H9 (cell line): ENCODE measurements at places on chromosomes 12 and 14. TPM values are rescaled to one million over a fixed set of nuclear protein-coding genes. Genes with fewer than 3 reads are reported as not detected.

DNA sequence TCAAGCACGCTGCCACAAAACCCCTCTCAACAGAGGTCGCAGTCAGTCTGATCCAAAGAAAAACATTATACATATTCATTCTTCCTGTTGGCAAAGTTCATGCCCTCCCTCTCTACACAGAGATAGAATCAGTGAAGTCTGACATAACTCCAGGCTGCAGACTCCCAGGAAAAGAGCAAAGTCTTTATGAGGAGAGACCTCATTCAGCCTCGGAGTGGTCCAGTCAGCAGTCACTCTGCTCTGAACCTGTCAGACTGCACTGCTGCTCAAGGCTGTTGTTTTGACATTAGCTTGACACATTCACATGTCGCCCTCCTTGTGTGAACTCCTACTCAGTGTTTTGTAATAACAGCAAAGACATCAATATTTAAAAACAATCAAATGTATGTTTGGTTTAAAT is 241.2 kb upstream of the G2E3 start:
- no peak for DNase-seq

- DNase-seq = no peak
These were observed 211.8 kb downstream of the MSRB3 start for GRCh38 chr12:65490250-65490649.

- DNase-seq = no peak
These were observed 37.9 kb downstream of the GCN1 start for GRCh38 chr12:120156315-120157259.

DNA sequence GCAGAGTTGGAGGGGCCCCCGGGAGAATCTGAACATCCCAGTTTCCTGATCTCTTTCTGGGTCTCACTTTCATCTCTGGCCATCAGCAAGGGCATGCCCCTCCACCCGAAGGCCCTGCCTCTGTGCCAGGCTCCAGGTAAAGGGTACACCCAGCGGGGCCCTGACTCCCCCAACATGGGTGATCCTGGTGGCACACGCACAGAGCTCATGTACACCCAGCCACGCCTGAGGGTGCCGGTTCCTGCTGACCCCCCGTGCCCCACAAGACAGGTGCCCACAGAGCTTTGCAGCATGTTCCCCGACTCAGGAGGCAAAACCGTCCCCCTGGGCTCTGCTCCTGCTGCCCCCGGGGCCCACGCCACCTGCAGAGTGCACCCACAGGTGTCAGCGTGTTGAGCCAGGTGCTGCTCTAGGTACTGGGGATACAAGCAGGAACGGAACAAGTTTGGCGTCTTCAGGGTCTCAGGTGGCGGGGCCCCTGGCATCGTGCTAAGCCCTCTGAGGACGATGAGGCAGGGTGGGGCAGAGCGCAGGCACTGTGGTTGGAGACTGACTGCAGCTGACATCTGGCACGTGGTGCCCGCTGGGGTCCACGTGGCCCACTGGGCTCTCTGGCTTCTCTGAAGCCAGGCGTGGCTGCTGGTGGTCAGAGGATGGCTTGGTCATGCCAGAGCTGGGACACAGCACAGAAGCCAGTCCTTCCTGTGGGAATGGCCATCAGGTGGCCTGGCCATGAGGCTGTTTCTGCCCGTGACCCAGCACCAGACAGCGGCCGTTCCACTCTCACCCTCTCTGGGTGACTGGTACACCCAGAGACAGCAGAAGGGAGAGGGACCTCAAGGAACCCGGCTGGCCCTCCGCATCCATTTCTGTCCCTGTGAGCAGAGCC is 13.8 kb downstream of the BAG5 start:
- DNase-seq = no peak

GRCh38 chr12:13026286-13026685 is 17.9 kb upstream of the FAM234B start:
- no peak for DNase-seq

- no peak for DNase-seq
These were observed 32.8 kb downstream of the CCER1 start for GRCh38 chr12:90922145-90922627.

DNA sequence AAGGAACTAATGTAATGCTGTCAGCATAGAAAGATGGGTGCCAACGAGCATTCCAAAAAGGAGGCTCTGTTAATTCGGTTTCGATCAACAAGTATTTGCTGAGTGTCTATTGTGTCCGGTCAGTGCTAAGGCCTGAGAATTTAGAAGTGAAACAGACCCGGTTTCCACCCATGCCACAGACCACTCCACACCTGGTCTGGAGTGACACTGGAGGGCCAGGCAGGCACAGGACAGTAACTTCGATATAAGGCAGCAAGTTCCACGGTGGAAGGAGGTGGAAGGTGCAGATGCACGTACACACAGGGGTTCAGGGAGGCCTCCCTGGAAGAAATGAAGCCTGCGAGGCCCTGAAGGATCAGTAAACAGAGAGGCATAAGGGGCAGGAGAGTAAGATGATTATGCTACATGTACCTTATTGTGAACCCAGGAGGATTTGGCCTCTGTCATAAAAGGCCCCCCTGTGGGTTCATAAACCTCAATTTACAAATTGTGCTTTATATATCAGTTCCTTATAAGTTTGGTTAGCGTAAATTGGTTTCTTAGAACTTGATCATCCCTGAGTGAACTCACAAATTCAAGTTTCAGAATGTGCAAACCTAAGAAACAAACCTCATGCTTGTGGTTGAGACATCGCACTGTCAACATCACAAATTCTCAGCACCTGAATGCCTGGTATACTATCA is 25.9 kb downstream of the SSH1 start:
- no peak for DNase-seq

GRCh38 chr12:75585330-75585729 is 73.9 kb upstream of the KRR1 start:
- DNase-seq = no peak

- DNase-seq = no peak
These were observed 5.9 kb upstream of the B3GNT4 start for GRCh38 chr12:122197612-122197966.

- DNase-seq = no peak
These were observed 125.2 kb upstream of the CCDC196 start for GRCh38 chr14:66361013-66361412.

- no peak for DNase-seq
These were observed 30.6 kb downstream of the ATG14 start for GRCh38 chr14:55381040-55381439.

DNA sequence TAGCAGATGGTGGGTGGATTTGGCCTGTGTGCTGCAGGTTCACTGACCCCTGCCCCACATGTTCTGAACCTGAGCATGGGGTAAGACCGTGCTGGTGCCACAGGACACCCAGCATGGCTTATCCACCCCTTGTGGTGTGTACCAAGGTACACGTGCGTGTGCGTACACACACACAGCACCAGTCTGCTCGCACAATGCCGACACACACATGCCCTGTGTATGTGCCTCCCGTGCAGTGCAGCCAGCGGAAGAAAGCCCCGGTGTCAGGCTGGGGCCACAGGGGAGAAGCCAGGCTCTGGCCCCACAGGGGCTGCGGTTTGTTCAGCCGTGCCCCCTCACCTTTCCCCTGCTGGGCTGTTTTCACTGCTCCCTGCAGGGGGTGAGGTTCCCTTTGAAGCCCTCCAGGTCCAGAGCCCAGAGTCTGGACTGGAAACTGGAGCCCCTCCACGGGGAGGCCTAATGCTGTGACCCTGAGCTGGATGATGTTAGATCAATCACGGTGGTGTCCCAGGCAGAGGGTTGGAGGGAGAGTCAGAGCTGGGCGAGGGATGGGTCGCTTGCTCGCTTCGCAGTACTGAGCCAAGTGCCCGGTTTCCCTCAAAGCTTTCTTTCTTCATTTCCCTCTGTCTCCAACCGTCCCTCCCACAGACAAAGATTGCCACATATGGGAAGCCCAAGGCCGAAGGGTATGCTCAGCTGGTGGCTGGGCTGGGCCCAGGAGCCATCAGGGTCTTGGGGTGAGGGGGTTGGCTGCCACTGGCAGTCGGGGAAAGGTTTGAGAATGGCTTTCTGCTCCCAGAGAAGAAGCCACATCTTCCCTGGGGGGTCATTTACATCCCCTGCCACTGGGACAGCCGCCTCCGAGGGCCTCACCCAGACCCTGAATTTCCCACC is 6.2 kb downstream of the DTX1 start:
- peak; percentile 28 for DNase-seq

GRCh38 chr12:116551952-116552772 is 7.0 kb upstream of the MAP1LC3B2 start:
- DNase-seq = no peak

- no peak for DNase-seq
These were observed 353.6 kb upstream of the SFSWAP start for GRCh38 chr12:131357185-131357747.

DNA sequence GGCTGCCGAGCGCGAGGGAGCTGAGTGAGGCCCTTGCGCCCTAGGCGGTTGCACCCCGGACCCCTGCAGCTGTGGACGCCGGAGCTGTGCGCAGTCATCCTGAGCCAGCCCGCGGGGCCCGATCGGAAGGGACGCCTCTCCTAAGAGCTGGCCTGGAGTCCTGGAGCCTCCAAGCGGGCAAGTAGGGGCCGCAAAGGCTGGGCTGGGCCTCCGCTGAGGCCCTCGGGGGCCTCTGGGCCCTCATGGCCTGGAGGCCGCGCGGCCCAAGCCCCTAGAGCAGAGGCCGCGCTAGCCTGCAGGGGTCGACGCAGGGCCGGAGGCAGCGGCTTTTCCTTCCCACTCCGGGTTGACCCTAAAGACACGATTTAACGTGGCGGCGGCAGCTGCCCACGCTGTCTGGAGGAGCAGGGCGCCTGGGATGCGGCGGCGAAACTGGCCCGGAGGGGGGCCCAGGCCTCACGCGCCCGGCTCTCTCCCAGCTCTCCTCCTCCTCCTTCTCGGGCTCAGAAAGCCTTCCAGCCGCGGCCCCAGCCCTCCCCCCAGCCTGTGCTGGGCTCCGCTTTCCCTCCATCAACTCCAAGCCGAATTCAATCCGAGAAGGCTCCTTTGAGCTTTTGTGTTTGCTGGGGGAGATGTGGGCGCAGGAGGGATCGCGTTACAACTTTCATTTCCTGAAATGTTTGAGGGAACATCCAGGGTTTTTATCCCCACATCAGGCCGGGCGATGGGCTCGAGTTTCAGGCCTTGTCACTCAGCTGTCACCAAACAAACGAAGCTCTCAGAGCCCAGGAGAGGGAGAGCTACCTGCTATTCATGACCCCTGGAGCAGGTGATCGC is 11.6 kb downstream of the SIX1 start:
- peak; percentile 64 for DNase-seq

- DNase-seq = no peak
These were observed 14.0 kb upstream of the HPD start for GRCh38 chr12:121872546-121873215.

DNA sequence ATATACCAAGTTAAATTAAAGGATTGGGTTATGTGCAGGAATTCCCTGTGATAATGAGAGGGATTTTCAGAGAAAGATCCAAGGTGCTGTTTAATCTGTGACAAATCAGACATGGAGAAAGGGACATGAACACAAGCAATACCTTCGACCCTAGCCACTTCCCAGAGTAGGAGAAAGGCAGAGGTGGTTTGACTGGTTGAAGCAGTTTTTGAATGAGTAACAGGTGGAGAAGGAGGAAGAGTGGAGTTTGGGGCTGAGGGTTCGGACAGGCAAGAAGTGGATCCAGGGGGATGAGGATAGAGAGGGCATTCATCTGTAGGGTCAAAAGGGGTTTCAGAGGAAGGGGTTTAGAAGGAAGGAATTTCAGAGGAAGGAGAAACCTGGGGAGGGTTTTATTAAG is 27.4 kb upstream of the A2M start:
- no peak for DNase-seq

GRCh38 chr14:75467763-75468162 is 39.9 kb downstream of the JDP2 start:
- DNase-seq = no peak

GRCh38 chr12:6337958-6338433 is 3.9 kb downstream of the TNFRSF1A start:
- no peak for DNase-seq

- DNase-seq = no peak
These were observed 48.6 kb downstream of the HSPB8 start for GRCh38 chr12:119227292-119227691.

DNA sequence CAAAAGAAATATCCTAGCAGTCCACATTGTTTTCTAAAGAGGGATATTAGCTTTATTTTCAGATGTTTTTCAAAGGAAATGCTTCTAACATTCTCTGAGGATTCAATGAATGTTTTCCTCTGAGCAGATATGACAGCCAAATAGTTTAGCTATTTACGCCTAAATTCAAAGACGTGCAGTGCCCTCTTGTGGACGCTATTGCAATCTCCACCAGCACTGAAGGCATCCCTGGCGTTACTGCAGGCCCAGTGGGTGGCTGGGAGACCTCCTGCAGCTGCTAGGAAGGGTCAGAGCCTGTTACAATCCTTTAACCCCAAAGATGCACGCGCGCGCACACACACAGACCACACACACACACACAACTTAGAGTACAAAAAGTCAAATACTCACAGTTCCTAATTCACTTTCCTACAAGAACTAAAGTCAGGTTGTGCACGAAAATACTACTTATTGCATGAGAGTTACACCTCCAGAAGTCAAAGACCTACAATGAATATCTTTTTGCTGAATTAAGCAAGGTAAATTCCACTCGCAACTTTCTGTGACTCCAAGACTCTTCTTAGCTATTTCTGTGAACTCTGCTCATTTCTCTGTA is 589.3 kb upstream of the TMEM132C start:
- DNase-seq = peak; percentile 87

GRCh38 chr14:101060171-101060601 is 156.7 kb upstream of the RTL1 start:
- no peak for DNase-seq

GRCh38 chr14:67423424-67423823 is 11.5 kb upstream of the PLEK2 start:
- DNase-seq = no peak

- DNase-seq = no peak
These were observed 10.5 kb upstream of the BTG1 start for GRCh38 chr12:92156139-92156538.

DNA sequence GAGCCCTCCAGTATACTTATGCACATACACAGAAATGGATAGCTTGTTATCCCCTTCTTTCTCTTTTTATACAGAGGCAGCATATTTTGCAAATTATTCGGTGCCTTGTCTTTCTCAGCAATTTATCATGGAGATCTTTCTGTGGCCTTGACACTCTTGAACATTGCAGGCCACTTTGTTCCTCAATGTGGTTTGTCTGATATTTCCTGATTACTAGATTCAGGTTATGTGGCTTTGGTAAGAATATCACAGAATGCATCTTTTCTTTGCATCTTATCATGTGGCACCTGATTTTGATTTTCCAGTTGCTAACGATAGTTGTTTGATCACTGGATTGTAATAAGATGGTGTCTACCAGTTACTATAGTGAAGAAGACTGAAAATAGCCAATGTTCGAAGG is 7.1 kb upstream of the SNRPF start:
- no peak for DNase-seq

- DNase-seq = no peak
These were observed 218.2 kb downstream of the ANO6 start for GRCh38 chr12:45434094-45434493.

Gene LRRIQ1
- 0.39 and 0.86 TPM in 2 replicates for total RNA-seq

Gene GUCY2C
- 1.3 and 1.9 TPM in 2 replicates for total RNA-seq

Gene C12orf50
- 0.17 TPM in 1 of 2 replicates, not detected in the other for total RNA-seq

Gene PTCSC3
- not detected in 2 replicates for total RNA-seq

Gene POLE
- total RNA-seq = 131 and 147 TPM in 2 replicates

Gene KRT78
- total RNA-seq = not detected in 2 replicates

Gene CLEC4C
- 0.26 TPM in 2 replicates for total RNA-seq

Gene BDKRB1
- not detected in 2 replicates for total RNA-seq

Gene SLC6A12
- total RNA-seq = 0.17 and 0.20 TPM in 2 replicates

Gene KRT85
- not detected in 2 replicates for total RNA-seq

Gene ESPL1
- total RNA-seq = 43.2 and 43.3 TPM in 2 replicates

Gene IL26
- total RNA-seq = not detected in 2 replicates

Gene CIROP
- not detected in 2 replicates for total RNA-seq

Gene BDKRB2
- 0.13 and 0.15 TPM in 2 replicates for total RNA-seq

Gene MYO1H
- 0.11 and 0.26 TPM in 2 replicates for total RNA-seq

Gene KRT75
- total RNA-seq = not detected in 2 replicates

Gene MANSC4
- total RNA-seq = not detected in 2 replicates
